ENCODE measurements at places on chromosomes 6 and 20. TPM values are rescaled to one million over a fixed set of nuclear protein-coding genes. Genes with fewer than 3 reads are reported as not detected.

Gene DDO
- 13.4 TPM for polyA plus RNA-seq

Gene VAPB
- 49.3 TPM for polyA plus RNA-seq

Gene BEND3
- 1.1 TPM for polyA plus RNA-seq

Gene SYCP2L
- 1.0 TPM for polyA plus RNA-seq

Gene HLA-DRB1
- 280 TPM for polyA plus RNA-seq

Gene GTSF1L
- polyA plus RNA-seq, result not detected

Gene PLCB1
- 9.4 TPM for polyA plus RNA-seq

Gene SLC17A1
- polyA plus RNA-seq, result 109 TPM

Gene CMTR1
- 17.3 TPM for polyA plus RNA-seq

DNA sequence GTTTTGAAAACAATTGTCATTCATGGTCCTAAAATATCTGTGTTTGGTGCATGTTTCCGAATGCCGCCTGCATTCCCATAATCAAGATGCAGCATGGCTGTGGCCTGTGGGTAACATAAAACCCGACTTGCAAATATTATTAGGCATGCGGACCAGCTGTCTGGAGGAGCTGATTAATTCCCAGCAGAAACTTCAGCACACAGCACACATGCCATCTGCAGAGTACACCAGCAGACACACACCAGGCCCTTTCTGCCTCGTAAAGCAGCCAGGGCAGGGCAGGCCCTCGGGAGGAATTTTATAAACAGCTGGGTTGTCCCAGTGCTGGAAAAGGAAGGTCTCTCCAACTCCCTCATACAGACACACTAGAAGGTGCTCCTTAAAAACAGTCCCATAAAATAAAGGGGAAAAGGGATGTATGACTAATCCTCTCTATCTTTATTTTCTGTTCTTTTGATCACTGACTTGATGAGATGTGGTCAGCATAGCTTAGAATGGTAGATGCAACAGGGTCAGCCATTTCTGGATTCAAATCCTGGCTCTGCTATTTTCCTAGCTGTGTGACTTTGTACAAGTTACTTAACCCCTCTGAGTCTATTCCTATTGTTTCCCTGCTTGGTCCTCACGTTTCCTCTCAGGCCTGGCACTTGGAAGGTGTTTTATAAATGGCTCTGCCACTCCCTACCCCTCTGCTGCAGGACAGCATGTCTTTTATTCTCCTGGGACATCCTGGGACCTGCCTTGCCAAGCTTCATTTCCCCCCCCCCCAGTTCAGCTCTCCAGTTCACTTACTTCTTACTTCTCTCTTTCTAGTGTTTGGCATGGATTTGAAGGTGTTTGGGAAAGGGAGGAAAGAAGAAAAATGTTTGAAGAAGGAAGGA lies 85.9 kb upstream of the TRAF3IP2 start:
- peak; percentile 60 for DNase-seq

- no peak for DNase-seq
Observed at GRCh38 chr6:154473324-154473723, 37.2 kb downstream of the CNKSR3 start.

DNA sequence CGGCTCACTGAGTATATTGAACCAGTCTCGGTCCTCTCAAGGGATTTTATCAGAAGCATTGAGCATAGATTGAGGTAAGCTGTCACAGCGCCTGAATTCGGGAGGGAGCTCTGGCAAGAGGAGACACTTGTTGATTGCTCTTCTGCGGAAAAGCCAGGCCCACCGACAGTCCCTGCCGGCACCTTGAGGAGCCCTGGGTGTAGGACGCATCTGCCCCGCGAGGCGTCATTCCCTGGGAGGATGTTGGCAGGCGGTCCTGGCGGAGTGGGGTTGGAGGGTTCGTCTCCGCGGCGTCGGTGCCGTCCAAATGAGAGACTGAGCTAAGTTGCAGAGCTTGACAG lies 843 bp downstream of the FBXO9 start:
- DNase-seq, result peak; percentile 47

GRCh38 chr20:6075428-6076219 lies 21.8 kb upstream of the LRRN4 start:
- DNase-seq, result no peak

- DNase-seq, result peak; percentile 8
Observed at GRCh38 chr6:122553697-122554096, 56.5 kb upstream of the PKIB start.
